Left cardiac atrium (tissue), 4 donors: ENCODE measurements at places on chromosomes 6 and 20. TPM values are rescaled to one million over a fixed set of nuclear protein-coding genes. Genes with fewer than 3 reads are reported as not detected.

The SMPDL3A gene
- total RNA-seq, result 6.0 TPM

The SLC12A5 gene
- total RNA-seq, result 3.2 TPM

The PTP4A1 gene
- 24.9 TPM for total RNA-seq

DNA sequence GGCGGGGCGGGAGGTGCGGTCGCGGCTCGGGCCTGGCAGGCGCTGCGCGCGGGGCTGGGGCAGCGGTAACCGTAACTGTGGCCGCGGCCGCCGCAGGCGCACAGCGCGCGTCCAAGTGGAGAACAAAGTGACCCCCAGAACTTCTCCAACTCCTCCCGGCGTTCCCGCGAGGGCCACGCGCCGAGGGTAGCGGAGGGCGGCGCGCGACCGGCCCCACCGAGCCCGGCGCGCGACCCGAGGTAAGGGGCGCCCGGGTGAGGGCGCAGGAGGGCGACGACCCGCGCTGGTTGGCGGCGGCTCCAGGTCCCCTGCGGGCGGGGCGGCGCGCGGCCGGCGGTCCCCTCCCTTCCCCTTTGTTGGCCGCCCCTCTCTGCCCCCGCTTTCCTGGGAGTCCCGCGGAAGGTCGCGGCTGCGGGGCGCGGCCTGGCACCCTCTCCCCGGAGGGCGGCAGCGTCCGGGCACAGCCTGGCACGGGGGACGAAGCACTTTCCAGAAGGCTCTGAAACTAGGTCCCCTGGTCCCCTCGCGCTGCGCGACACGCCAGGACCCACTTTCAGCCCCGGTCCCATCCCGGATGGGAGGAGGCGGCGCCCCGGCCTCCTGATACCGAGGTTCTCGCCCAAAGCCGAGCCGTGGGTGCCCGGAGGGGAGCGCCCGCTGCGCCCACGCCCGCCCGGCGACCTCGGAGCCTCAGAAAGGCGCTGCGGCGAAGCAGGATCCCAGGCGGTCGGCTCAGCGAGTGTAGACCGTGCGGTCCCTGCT, at the start of gene TIAM2:
Gene TIAM2 (plus strand): TSS at position 62 of the 762 bp plus-strand sequence. CDS start 133,909 bp downstream, outside the sequence.
- DNase-seq, result peak; percentile 45

DNA sequence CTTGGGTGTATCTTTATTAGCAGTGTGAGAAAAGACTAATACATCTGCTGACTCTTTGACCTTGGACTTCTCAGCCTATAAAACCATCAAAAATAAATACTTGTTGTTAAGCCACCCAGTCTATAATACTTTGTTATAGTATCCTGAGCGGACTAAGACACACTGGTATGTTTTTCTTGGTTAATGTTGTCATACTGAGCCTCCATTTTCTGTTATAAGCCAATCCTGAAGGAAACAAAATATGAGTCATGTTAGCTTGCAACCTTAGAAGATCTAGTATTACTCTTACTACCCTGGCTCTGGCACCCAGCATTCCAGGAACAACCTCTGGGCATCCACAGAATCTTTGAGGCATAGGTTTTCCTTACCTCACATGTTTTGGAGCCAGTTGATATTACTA, 307.2 kb downstream of the FRK start:
- DNase-seq, result no peak

- peak; percentile 84 for DNase-seq
Measured at GRCh38 chr6:25556516-25556915, 95.5 kb upstream of the SCGN start.

DNA sequence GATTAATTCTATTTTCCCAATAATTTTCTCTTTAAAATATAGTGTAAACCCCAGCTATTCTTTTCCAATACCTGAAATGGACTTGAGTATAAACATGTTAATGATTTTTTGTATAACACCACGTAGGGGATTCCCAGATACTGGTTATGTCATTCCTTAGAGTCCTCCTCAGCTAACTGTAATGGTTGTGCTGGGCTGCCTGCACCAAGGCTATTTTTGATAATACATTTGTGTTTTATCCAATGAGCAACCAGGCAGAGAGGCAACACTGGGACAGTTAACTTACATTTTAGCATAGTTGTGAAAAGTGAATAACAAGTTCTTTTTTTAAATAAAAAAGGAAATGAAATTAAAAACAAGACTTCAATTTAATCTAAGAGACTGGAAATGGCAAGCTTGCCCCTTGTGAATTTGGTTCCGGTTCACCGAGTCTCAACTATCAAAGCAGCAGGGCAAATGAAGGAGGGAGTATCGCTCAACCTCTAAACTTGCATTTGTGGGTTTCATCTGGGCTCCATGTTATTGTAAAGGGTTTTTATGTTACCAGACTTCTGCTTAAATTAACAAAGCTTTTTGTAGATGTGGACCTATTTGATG, 18.8 kb upstream of the BACH2 start:
- DNase-seq, result no peak

DNA sequence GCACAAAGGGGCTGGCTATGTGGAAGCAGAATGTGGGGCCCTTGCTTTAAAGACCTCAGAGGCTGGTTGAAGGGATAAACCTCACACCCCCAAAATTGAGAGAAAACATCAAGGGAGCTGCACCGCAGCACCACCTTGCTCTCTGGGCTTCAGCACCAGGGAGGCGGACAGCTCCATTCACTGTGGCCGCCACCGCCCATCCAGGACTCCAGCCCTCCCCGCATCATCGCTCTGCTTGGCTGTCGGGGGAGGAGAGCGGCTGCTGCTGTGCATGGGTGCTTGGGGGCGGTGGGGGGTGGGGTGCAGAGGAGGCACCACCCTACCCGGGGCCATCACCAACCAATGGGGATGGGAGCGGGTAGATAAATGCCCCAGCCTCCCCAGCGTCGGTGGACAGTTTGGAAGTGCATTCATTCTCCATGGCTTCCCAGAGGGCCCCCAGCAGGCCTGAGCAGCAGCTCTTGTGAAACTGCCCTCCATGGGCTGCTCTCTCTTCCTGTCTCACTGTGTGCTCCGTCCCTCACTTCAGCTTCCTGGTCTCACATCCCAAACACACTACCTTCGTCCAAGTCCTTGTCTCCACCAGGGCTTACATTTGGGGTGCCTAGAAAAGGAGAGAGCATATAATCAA, 75.7 kb upstream of the BHLHE23 start:
- peak; percentile 42 for DNase-seq

DNA sequence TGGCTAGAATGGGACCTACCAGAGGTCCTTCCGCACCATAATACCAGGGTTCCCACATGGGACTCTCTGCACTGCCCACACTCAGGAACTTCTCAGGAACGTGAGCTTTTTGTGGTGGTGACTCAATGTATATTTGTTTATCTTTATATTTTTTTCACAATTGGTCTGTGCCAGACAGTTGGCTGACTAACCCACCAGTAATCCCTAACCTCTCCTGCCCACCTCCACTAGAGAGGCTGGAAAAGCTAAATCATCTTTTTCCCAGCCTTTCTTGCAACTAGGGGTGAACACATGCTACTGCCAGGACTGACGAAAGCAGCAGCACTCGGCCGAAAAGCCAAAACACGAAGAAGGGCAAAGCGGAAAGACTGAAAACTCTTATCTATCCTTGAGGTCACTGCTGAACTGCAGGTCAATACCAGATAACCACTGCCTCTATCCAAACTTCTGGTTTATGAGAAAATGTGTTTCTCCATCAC, 112.9 kb downstream of the TRERF1 start:
- no peak for DNase-seq

GRCh38 chr20:4435225-4435624, 286.5 kb upstream of the PRND start:
- DNase-seq, result no peak

DNA sequence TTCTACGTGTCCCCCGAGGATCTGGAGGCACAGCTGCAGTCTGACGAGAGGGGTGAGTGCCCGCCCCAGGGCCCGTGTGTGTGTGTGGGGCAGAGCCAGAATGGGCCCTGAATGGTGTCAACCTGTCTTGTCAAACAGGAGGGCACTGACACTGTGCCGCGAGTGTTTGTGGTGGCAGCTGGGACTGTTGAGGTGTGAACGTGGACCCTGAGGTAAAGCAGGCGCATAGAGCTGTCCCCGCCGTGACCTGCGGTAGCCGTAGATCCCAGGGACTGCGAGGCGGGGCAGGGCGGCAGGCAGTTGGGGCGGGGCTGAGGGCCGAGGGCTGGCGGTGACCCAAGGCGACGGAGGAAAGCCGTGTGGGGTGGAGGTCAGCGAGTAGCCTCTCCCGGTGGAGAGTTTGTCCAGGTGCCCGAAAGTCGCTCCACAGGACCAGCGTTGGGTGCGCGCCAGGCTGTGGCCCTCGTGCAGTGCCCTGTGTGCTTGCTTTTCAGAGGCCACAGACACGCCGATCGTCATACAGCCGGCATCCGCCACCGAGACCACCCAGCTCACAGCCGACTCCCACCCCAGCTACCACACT, 25.2 kb downstream of the UCKL1 start:
- peak; percentile 73 for DNase-seq

DNA sequence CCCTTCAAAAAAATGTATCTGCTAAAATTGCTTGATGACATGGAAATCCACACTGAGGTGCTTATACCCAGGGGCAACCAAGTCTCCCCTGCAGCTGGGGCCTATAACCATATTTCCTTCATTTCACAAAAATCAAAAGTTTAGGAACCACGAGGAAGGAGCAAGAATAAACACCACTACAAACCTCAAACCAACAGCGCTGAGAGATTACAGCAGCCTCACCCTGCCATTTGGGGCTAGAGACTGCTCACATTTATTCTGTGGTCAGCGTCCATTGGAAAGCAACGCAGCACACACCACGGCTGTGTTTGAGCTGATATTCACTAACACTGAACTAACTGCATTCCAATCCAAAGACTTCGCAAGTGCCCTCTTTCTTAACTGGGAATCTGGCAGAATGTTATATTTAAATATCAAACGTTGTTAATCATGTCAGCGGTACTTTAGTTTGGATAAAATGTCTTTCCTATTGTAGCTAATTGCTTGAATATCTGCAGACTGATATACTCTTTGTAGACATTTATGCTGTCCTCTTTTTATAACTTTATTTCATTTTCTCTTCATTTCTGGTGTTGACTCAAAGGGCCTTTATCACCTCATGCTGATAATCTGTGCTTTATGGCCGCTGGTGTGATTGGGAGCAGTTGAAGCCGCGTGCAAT, 94.6 kb downstream of the FOXA2 start:
- no peak for DNase-seq

GRCh38 chr6:144365271-144365670, 80.1 kb downstream of the UTRN start:
- DNase-seq, result no peak

- no peak for DNase-seq
Measured at GRCh38 chr6:79313254-79313653, 78.8 kb upstream of the HMGN3 start.

DNA sequence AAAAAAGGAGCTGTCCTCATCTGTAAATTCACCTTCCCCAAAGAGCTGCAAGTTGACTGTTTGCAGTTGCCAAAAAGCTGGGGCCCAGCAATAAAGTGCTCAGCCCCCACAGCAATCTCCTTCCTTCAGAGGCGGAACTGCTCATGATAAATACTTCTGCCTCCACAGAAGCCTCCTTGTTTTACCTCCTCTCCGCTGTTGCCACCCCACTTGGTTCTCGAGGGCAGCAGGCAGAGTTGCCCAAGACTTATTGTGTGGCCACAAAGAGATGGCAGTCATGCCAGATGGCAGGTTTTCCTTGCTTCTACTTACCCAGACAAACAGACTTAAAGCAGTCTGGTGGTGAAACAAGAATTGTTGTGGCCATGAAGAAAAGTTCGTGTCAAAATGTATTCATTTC, 66.3 kb downstream of the SLX4IP start:
- peak; percentile 27 for DNase-seq

DNA sequence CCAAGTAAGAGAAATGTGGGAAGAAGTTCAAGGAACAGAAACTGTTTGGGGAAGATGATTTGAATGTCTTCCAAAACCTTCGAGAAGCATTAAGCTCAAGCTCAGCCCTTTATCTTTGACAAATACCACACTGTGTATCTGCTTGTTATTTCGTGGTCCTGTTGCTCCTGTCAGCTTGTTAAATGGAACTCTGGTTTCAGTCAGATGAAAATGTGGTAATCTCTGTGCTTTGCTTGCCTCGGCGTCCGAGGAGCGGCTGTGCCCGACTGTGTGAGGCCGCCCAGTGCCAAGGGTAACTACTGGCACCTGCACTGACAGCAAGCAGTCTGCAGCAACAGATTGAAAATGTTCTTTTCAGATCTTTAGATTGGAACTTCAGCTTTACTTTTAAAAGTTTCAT, 577.9 kb upstream of the FLRT3 start:
- no peak for DNase-seq
